Effector CD8-positive, alpha-beta T cell (primary cell): ENCODE measurements at places on chromosomes 7 and 10.

DNA sequence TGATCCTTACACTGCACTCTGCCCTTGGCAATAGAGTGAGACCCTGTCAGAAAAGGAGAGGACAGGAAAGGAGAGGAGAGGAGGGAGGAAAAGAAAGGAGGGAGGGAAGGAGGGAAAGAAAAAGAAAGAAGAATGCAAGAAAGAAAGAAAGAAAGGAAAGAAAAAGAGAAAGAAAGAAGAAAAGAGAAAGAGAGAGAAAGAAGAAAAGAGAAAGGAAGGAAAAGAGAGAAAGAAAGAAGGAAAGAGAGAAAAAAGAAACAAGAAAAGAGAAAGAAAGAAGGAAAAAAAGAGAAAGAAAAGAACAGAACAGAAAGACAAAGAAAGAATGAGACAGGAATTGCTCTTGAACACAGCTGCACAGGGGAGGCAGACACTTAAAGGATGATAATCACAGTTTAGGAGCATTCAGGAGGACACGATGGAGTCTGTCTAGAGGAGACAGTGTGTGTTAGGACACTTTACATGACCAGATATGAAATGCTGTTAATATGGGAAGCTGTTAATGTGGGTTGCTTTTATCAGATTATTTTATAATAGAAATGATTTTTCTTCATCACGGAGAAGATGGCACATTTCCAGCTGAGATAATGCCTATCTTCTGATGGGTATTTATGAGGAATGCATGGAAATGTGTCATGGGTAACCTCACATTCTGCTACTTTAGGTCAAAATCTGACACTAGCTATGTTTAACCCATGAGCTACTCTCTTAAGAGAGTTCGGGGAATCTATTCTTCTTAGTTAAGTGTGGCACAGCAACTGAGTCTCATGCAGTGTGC lies 160.5 kb downstream of the BAMBI start:
- DNase-seq: no peak

- no peak for DNase-seq
Observed at GRCh38 chr7:157318015-157318706, 18.6 kb upstream of the DNAJB6 start.

- no peak for DNase-seq
Observed at GRCh38 chr7:35512716-35513115, 182.2 kb downstream of the HERPUD2 start.

- DNase-seq: no peak
Observed at GRCh38 chr7:41641011-41641664, 61.8 kb downstream of the INHBA start.

DNA sequence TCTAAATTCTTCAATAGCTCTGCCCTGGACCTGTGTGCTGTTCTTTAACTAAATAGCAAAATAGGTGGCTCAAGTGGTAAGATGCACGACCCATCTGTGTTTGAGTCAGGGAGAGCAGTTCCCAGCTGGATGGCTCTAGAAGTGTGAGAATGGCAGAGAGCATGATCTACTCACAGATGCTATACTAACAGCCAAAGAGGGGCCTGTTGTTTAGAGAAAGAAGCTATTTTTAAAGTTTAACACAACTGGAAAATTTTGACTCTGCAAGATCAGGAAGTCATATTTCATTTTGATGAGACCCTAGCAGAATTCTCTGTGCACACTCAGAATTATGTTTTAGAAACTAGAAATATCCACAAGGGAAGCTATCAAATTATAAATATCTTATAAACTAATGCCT lies 87.4 kb upstream of the PIP4K2A start:
- no peak for DNase-seq

- DNase-seq: no peak
Observed at GRCh38 chr10:68327889-68328786, 3.7 kb upstream of the HNRNPH3 start.

DNA sequence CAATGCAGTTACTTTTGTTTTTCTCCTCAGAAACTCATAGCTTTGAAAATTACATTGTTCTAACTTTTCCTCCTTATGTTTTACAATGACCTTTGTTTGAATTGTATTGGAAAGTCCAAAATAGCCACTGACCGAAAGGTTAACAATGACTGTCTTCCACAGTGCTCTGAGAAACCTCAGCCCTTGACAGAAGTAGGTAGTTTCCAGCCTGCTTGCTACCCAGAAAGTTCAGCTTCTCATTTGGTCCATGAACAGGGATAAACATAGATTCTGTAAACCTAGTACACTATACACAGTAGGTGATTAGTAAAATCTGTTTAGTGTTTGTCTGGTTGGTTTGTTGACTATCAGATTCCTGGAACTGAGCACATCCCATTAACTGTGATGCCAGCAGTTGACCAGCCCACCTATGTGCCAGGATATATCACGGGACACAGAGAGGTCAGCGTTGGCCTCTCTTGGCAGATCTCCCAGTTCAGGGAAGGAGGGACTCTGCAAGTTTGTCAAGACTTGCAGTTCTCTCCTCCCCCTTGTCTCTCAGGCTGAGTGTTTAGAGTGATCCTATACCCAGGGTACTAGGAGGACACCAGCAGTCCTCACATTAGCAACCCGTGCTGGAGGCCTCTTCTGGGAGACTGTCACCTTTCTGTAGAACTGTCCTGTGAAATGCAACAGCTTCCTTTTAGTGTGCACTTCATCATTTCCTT lies 297.6 kb downstream of the ARHGAP12 start:
- DNase-seq: no peak

GRCh38 chr10:71471006-71471405 lies 74.3 kb downstream of the CDH23 start:
- DNase-seq: no peak

- DNase-seq: no peak
Observed at GRCh38 chr7:21778953-21779352, 166.7 kb downstream of the CDCA7L start.

DNA sequence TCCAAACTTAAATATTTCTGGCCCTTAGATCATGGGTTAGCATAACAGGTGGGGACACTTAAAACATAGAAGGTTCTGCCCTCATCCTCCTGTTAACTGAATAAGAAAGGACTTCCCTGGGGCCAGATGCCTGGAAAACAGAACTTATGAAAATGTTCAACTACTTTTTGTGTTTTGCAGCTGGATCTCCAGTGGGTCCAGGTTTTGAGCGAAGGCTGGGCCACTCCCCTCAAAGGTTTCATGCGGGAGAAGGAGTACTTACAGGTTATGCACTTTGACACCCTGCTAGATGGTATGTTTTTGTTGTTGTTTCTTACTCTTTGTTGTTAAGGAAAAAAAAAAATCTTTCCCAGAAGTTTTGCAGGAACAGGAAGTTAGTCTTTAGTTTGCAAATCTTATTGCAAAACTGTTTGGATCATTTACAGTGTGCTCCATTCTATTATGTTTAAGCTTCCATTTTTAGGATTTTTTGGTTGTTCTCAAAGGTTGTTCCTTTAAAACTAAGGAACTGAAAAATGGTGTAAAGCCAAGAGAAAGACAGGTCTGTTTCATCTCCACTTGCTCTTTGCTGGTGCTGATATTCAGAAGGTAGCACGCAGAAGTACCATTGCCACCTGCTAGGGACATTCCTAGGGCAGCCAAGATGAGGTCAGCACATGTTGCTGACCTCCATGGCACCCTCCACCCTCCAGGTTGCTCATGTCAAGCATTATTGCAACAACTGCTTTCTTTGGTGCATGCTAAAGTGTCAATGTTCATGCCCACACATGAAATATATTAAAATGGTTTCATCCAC lies 56.1 kb downstream of the PAPSS2 start:
- no peak for DNase-seq
